ENCODE measurements at places on chromosomes 12 and 14.
A peak's percentile ranks its signal among the peaks of the same experiment; 100 is the strongest.

GRCh38 chr12:30707613-30708342 is 12.1 kb upstream of the IPO8 start:
- no peak for DNase-seq

GRCh38 chr14:49303946-49304516 is 282.1 kb downstream of the RPS29 start:
- peak; percentile 10 for DNase-seq

- no peak for DNase-seq
Observed at GRCh38 chr14:82897469-82898308, 1364.0 kb upstream of the SEL1L start.

GRCh38 chr14:93747102-93747501 is 41.2 kb downstream of the PRIMA1 start:
- no peak for DNase-seq

- no peak for DNase-seq
Observed at GRCh38 chr12:119710965-119711551, 43.1 kb downstream of the PRKAB1 start.

GRCh38 chr12:66808606-66809005 is 129.7 kb upstream of the GRIP1 start:
- DNase-seq, result no peak

DNA sequence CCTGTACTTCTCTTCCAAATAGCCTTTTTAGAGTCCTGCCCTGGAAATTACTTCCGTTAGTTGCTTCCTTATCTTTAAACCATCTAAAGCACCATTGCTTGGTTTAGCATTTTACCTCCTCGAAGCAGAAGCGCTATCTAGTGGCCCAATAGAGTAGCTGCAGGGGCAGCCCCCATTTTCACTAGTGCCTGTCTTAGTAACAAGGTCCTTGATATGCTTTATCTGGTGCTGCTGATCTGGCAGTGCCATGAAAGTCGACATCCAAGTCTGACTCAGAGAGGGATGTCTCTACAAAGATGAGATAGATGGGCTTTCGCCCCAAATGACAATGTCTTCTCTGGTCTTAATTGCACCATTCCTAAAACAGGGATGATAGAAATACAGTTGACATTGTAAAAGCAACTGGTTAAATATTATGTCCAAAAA is 25.0 kb upstream of the CIT start:
- DNase-seq, result peak; percentile 12

DNA sequence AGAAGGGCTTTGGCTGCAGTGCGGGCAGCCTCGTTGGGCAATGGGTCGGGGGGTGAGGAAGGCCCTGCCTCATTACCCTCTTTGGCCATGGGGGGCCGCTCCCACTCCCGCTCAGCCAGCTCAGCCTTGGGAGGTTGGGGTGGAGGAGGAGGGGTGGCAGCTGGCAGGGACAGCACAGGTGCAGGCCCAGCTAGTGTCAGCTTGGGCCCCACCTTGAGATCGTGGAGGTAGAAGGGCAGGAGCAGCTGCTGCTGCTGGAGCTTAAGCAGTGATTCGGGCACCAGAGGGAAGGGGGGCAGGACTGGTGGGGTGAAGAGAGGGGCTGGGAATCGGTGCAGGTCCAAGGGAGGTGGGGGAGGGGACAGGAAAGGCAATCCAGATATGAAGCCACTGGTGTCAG is 26.0 kb downstream of the ZFHX2 start:
- DNase-seq, result no peak

DNA sequence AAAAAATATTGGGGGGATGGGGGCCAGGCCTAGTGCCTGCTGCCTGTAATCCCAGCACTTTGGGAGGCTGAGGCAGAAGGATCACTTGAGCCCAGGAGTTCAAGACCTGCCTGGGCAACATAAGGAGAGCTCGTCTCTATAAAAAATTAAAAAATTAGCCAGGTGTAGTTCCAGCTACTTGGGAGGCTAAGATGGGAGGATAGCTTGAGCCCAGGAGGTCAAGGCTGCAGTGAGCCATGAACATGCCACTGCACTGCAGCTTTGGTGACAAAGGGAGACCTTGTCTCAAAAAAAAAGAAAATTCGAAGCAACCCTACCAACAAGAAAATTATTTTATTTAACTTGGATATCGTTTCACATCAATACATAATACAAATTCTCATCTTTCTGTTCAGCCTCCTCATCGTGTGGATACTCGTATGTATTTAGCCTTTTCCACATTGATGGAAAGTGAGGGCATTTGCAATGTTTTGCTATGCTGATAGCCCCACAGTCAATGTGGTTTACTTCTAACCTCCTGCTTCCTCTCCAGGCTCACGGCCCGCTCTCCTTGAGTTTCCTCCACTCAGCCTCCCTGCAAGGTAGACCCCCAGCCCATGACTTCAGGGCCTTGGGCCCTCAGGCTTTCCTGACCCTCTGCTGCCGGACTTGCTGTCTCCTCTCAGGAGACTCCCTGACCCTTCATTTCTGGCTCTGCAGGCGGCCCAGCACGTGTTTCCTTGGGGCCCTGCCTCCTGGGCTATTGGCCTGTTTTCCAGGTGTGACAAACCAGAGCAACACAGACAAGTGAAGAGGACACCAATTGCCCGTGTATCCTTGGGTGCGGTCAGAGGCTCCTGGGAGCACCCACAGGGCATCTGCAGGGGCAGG is 54.8 kb downstream of the NFKBIA start:
- no peak for DNase-seq

DNA sequence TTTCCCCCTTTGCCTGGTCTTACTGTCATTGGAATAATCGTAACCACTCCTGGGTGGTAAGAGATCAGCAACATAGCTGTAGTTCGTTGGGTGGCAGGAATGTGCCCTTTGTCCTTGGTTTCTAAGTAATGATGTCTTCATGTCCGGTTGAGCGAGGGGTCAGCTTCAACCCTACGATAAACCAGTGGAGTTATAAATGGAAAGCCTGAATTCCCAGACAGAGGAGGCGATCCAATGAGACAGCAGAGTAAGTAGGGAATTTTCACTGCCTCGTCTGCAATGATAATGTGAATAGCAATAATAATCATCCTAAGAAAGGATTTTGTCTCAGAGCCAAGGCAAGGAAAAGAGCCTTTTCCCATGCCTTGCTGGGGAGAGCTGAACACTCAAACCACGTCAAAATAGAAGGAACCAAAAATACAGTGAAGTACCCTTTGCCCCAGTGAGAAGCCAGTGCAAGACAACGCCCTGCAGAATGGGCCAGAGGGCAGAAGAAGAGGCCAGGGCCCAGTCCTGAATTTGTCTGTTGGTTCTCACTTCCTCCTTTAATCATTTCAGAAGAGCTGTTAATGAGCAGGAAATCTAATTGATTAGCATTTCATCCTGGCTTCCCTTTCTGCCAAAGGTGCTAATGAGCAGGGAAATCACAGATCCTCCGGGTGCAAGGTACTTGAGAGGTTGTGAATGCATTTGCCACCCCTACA is 330.7 kb downstream of the CACNA1C start:
- DNase-seq, result no peak

GRCh38 chr12:122467983-122468382 is 32.7 kb downstream of the ZCCHC8 start:
- no peak for DNase-seq

GRCh38 chr12:50314636-50315312 is 31.5 kb upstream of the LIMA1 start:
- DNase-seq, result no peak

- no peak for DNase-seq
Observed at GRCh38 chr12:64694130-64695040, 64.8 kb downstream of the GNS start.

DNA sequence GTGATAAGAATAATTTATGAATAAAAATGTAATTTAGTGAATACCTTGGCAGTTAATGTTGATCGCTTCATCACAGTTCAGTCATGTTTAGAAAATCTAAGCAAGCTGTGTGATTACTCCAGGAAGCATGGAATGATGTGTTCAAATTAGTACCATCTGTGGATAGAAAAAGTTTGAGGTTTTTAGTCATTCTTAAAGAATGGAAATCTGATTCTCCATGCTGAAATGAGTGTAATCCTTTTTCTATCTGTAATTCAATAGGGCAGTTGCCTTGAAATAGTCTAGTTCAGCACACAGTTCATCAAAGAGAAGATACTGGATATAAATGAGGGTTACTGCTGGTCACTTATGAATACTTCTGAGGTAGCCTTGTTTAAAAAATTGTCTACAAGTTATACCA is 127.2 kb upstream of the MYF6 start:
- no peak for DNase-seq

DNA sequence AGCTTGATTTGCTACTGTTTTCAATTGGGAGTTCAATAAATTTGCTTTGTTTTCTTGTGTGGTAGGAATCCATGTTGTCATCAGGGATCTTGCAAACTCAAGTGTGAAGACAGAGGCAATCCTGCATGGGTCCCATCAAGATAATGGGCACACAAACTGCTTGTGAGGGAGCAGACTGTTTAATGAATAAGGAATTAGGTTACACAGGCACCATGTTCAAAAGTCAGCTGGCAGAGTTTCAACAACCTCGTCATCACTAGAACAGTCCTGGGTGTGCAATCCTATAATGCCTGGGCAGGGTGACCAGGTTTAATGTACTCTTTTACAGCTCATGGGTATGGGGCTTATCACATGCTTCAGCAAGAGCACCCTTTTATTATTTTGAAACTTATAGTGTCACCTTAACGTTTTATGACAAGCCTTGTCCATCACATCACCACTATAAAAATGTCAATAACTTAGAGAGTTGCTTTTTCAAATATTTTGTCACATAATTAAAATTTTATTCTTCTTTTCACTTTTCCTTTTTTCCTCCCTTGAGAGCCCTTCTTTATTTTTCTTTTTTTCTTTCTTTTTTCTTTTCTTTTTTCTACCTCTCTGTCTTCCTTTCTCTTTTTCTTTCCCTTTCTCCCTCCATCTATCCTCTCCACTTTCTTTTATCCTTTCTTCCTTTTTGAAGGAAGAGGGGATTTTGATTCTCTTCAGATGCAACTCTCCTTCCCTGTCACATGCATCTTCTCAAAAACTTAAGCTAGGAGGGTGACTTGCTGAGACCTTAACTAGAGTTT is 252.2 kb upstream of the ATP2B1 start:
- no peak for DNase-seq

DNA sequence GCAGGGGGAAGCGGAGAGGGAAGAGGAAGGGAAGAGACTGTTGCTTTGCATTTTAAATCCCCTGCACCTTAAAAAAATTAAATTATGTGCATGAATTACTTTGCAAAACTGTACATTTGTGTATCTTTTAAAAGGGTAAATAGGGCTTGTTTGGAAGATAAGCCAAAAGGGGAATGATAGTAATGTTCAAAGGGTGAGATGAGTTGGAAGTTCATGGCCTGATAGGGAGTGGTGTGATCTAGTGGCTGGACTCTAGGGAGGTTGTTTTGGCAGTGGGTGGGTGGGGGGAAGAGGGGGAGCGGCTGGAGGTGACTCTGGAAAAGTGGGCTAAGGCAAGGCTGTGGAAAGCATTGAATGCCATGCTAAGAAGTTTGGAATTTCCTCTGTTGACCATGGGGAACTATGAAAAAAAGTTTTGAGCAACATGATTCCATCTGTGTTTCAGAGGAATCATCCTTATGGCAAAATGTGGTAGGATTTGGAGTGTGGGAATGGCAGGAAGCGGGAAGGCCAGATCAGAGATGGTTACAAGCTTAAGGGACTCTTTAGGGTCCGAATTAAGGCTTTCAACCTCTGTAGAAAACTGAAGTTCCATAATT is 25.5 kb upstream of the EMP1 start:
- no peak for DNase-seq

DNA sequence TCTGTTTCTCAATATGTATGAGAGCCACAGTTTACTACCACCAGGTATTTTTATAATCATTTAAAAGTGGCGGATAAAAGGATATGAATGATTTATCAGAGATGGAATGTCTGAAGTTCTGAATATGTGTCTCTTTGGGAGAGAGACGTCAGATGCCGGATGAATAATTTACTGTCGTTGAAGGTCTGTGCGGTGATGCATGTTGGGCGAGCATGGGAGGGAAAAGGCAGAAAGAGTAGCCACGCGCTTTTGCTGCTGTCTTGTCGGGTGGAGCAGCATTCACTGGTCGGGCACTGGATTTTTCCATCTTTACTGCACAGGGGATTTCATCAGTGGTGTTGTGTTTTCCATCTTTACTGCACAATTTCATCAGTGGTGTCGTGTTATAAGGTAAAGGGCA is 65.6 kb downstream of the SYNE2 start:
- no peak for DNase-seq

DNA sequence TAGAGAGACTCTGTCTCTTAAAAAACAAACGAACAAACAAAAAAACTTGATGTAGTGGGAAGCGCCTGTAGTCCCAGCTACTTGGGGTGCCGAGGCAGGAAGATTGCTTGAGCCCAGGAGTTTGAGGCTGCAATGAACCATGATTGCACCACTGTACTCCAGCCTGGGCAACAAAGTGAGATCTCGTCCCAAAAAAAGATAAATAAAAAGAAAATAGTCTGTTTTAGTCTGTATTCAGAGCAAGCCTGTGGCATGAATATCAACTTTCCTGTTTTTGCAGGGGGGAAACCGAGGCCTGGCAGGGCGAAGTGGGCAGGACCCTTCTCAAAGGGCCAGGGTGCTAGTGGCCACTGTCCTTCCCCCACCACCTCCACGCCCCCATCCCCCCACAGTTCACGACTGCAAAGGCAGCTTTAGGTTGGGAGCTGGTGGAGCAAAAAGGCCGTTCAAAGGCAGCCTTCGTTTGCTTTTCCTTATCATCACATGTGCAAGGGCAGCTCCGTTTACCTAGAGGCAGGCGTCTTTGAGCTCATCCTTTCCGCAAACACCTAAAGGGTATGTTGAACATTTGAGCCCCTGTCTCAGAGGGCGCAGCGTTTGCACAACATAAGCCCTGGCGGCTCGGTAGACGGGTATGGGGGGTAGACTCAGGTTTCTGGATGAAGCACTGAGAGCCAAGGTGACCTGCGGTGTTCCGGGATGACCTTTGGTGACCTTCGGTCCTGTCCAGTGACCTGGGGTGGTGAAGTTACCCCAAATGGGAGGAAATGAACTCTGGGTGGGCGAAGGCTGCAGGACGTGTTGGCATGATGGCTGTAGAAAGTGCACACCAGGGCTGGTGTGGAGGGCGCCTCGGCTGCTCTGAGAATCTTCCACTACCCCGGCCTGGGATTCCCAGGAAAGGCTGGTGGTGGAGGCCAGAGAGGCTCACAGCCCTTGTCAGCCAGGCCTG is 8.7 kb upstream of the MEG3 start:
- DNase-seq, result no peak

- no peak for DNase-seq
Observed at GRCh38 chr12:62331306-62331705, 71.1 kb downstream of the USP15 start.

GRCh38 chr14:98564541-98564940 is 707.5 kb downstream of the BCL11B start:
- no peak for DNase-seq

DNA sequence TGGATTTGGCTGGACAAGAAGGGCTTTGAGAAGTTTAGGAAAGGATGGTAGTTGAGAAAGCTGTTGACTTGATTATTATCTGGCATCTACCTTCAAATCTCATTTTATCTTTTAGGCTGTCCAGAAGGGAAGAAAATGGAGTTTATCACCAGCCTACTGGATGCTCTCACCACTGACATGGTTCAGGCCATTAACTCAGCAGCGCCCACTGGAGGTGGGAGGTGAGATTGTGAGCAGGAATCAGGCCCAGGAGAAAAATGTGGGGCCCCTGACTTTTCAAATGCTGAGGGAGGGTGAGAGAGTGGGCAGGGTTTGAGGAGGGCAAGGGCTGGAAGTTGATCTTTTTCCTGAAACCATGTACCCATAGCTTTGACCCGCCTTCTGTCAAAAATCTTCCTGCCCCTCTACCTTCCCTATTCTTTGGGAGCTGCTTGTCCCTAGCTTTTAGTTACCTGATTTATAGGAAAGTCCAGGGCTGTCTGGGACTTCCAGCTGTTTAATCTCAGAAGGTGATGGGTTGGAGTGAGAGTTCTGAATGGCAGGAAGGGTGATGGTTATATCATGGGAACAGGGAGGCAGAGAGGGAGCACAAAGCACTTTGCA is 134.2 kb downstream of the SMOC1 start:
- no peak for DNase-seq

GRCh38 chr12:63753743-63754142 is 26.0 kb upstream of the RXYLT1 start:
- no peak for DNase-seq
